GM20000 (cell line): ENCODE measurements at places on chromosomes 7 and 10.

GRCh38 chr10:70850097-70850496 lies 34.3 kb downstream of the SGPL1 start:
- no peak for DNase-seq

DNA sequence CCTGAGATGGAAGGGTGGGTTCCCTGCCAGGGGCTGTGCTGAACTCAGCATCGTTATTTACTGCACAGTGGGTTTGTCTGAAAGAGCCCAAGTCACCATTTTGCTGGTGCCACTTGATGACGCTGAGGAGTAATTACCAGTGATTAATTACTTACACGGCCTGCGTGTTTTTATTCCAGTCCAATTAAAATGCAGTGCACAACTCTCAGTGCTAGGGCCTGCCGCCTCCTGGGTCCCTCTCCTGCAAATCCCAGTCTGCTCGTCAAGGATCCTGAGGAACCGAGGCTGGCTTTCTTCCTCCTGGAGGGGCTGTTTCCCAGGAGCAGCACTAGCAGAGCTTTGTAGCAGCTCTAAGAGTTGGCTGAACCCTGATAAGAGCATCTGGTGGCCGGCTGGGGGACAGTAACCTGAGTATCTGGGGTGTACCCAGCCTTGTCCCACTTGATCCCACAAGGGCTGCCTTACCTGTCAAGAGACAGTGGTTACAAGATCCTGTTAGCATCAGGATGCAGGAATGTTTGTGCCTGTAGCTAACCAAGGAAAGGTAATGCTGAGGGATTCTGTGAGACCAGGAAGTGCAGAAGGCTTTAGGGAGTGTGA lies 45.1 kb upstream of the LRRC4 start:
- no peak for DNase-seq

DNA sequence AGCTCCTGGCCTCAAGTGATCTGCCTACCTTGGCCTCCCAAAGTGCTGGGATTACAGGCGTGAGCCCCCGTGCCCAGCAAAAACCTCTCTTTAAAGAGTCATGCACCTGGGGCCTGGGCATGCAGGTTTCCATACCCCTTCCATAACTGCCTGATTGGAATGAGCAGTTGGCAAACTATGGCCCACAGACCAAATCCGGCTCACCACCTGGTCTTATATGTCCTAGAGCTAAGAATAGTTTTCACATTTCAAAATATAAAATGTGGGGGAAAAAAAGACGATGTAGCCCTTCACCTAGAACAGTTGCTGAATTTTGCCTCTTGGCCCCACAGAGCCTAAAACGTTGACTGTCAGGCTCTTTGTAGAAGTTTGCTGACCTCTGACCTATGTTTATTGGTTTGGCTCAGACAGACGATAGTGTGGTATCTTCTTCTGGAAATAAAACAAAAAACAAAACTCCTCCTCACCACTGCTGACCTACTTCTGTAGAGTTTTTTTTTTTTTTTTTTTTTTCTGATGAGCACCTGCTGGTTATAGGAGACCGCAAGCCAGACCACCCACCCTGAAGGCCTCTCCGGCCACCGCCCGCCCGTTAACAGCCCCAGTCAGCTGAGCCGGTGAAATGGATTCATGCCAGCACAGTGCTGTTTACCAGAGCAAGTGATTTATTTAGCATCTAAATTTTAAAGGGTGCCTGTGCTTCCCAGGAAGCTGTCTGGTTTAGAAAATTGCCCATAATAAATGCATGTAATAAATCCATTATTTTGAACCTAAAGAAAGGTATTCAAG lies 33.5 kb upstream of the SFRP5 start:
- no peak for DNase-seq

DNA sequence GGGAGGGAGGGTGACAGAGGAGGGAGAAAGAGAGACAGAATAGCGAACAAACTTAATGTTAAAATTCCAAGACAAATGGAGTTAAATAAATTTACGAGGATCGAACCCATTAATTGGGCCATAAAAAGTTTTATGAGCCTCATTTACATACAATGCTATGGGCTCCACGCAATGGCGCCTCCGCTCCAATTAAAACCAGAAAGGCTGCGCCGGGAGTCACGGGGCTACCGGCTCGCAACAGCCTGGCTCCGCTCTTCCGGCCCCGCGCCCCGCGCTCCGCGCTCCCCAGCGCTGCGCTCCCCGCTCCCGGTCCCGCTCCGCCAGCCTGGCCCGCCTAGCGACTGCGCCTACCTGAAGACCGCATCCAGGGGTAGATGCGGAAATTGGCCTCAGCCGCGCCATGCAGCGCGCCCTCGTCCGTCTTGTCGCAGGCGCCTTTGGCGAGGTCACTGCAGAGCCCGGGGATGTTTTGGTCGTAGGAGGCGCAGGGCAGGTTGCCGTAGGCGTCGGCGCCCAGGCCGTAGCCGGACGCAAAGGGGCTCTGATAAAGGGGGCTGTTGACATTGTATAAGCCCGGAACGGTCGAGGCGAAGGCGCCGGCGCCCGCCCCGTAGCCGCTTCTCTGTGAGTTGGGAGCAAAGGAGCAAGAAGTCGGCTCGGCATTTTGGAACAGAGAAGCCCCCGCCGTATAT lies 513 bp downstream of the HOXA7 start:
- no peak for DNase-seq

DNA sequence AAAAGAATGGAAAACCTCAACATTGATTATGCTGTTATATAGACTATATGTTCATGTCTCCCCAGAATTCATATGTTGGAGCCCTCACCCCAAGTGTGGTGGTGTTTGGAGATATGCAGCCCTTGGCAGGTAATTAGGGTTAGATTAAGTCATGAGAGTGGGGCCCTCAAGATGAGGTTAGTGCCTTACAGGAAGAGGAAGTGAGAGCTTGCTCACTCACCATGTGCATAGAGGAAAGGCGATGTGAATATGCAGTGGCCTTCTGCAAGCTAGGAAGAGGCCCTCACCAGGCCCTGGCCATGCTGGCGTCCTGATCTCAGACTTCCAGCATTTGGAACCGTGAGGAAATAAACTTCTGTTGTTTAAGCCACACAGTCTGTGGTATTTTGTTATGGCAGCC lies 14.8 kb downstream of the ZNF33A start:
- peak; percentile 22 for DNase-seq

GRCh38 chr10:74383642-74384041 lies 232.6 kb downstream of the ADK start:
- DNase-seq, result no peak

GRCh38 chr7:77217474-77218185 lies 18.0 kb upstream of the FGL2 start:
- no peak for DNase-seq

GRCh38 chr10:31147210-31147608 lies 115.5 kb upstream of the ZNF438 start:
- DNase-seq, result no peak

GRCh38 chr10:133565441-133566294 lies at the start of gene SYCE1:
Gene SYCE1 (minus strand): TSS chr10:133565583. CDS start chr10:133565529, 54 bp downstream.
- no peak for DNase-seq

GRCh38 chr7:40059057-40059456 lies 75.4 kb downstream of the MPLKIP start:
- no peak for DNase-seq

DNA sequence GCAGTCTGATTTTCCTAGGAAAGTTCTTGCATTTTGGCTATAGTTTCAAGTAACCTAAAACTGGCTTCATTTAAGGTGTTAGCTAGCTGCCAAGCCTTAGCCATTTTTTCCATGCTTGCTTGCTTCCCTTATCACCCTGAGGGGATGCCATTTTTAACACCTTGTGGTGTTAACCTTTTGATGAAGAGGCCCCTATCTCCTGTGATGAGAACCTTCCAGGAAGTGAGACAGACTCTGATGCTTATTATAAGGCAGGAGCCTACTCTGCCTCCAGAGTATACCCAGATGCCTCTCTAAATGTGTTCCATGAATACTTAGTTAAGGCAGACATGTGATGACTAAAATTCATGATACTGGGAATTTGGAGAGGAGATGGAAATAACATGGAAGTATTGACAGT lies 4.9 kb upstream of the VWA2 start:
- DNase-seq, result no peak

DNA sequence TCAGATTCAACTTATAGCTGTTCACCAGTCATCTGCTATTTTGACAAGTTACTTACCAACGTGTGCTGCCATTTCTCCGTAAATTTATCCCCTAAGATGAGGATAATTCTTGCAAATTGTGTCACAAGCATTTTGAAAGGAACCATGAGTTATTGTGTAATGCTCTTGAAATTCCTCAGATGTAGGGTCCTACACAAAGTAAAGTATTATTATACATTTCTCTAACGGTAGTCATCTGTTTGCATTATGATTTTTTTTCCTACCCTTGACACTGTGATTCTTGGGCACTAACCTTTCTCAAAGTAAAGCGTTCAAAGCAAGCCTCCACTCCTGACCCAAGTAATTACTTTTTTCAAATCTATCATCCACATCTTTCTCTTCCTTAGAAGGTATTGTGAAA lies 8.1 kb downstream of the HERC4 start:
- no peak for DNase-seq

- no peak for DNase-seq
Measured at GRCh38 chr10:95421782-95422181, 131.0 kb upstream of the PDLIM1 start.

- DNase-seq, result no peak
Measured at GRCh38 chr7:110771717-110772116, 319.2 kb upstream of the LRRN3 start.

DNA sequence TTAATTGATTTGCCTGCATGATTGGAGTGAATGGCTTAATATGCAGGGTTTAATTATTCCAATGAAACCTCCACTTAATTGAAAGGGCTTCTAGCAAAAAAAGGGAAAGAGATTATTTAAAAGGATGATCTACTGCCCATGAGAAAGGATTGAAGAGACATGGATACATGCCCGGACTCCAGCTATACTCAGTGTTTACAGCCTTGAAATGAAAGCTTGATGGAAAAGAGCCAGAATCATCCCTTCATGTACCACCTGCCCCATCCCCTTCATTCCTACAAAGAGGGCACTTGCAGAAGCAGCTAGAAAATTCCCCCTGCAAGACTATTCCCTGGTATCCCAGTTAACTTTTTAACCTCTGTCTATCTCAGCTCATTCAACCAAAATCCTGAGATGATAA lies 78.4 kb downstream of the CARD11 start:
- DNase-seq, result no peak

GRCh38 chr10:89692416-89692815 lies 9.0 kb upstream of the KIF20B start:
- DNase-seq, result no peak

DNA sequence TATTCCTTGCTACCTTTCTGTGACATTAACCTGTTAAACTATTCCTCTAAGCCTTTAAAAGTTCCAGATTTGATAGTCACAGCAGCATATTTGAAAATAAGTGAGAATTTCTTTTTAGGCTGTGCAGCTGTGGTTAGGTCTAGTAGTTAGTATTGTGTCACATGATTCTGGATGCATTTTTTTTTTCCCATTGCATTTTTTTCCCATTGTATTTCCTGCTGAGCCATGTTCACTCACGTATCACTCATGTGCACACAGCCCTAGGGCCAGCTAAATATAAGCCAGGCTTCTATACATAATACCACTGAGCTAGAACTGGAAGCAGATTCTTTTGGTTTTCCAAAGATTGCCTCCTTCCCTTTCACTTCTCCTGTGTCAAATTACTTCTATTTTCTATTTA lies 37.4 kb downstream of the DNAJC9 start:
- DNase-seq, result no peak

GRCh38 chr7:81743665-81744064 lies 26.2 kb downstream of the HGF start:
- no peak for DNase-seq

DNA sequence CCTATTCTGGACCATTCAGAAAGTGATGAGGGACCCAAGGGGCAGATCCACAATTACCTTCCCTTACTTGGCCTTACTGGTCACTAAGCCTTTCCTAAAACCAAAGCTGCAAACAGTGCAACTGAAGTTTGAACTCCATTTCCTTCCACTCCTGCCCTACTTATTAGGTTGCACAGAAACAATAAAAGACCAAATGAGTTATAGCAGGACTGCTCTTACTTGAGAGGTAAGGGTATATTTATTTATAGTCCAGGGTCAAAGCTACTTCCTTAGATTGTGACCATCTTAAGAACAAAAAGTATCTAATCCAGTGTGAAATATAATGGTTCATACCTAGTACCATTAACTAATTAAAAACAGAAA lies 27.0 kb downstream of the CDK6 start:
- DNase-seq, result no peak

DNA sequence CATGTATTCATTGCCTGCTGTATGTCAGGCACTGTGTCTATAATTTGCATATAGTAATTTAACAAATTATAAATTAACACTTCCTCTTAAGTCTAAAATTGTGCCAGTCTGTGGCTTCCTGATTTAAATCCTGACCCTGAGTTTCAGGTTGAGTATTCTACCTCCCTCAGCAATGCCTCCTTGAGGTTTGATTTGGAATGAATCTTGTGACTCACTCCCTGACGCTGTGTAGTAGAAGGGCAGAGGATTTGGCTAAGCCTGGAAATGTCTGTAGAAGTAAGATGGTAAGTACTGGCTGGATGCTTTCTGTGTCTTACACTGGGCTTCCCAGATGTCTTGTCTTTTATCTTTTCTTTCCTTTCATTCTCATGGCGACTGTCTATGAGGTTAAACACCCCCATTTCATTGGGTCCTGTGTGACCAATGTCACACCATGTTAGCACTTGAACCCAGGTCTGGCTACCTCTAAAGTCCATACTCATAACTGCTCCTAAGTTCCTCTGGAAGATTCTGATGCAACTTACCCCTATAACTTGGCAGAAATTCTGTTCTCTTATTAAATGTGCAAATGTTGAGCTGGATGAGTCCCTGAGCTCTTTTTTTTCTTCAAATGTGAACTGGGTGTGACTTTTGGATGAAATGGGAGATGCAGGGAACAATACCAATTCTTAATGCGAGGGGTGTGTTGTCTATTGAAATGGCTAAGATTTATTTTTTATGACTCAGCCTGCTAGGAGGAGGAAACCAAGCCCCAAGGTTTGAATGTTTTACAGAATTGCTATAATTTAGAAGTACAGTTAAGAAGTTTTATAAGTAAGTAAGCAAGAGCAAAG lies 48.5 kb downstream of the PLCE1 start:
- DNase-seq, result no peak

DNA sequence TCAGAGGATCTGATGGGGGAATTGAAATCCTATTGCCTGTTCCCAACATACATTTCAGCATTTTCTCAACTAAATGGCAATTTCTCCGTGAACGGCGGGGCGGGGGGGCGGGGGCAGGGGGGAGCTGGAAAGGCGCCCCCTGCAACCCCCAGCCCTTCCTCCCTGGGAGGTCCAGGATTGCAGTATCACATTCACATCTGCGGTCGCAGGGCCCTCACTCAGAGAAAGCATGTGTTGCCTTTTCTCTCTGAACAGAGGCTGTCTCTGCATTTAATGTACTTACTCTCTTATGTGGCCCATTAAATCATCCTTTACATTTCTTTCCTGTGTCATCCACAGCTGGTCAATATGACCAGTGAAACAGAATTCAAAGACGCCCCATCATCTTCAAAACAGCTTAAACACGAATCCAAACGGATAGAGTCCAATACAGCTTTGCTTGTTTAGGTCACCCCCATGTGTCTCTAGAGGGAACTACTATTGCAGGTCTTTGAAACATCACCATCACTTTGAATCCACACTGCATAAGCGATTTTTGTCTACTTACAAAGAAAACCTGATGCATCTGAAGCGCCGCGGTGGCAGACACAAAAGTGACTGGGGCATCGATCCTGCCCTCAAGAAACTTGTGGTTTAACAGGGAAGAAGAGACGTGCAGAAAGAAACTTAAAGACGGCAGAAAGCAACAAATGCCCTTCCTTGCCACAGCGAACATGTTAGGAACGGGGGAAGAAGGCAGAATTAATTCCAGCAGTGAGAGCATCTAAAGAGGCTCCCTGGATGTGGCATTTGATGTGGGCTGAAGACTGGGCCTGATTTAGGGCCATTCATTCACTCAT lies 17.0 kb upstream of the ECHDC3 start:
- DNase-seq, result peak; percentile 75

- peak; percentile 25 for DNase-seq
Measured at GRCh38 chr10:103911021-103911459, 6.9 kb downstream of the STN1 start.
